Activated CD8-positive, alpha-beta memory T cell treated with anti-CD3 and anti-CD28 coated beads, Interleukin-2, amount 50 U/mL, for 48 hours (primary cell): ENCODE measurements at places on chromosomes 1 and 21.

GRCh38 chr1:150012611-150013010 lies 2.1 kb upstream of the OTUD7B start:
- no peak for DNase-seq

DNA sequence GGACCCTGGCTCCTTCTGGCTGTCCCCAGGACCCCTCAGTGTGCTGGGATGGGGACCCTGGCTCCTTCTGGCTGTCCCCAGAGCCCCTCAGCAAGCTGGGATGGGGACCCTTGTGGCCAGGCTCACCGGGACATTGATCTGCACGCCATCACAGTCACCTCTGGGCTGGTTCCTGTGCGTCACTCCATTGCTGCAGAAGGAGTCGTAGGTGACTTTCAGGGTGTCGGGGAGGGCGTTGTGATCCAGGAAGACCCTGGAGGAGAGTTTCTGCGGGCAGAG lies 19.7 kb upstream of the PTTG1IP start:
- DNase-seq: no peak

DNA sequence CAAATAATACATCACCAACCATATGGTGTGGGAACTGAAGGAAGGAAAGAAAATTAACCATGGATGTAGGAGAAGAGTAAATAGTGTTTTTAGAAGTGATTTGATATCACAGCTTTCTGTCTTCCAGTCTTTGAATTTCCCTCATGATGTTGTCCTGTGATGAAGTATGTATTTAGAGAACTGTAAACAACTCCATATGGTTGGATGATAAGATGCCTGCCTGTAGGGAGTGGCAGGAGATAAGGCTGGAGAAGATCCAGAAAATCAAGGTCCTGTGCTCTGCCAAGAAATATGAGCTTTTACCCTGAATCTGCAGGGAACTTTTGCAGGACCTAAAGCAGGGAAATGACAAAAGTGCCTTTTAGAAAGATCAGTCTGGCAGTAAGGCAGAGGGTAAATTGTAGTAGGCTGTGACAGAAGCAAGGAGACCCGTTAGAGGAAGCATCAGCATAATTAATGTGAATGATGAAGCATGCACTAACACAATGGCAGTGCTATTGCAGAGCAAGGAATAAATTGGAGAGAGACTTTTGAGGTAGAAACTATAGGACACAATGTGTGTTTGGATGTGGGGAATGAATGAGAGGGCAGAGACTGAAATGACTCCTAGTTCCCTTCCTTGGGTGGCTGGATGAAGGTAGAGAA lies 21.9 kb downstream of the CEPT1 start:
- DNase-seq: no peak

GRCh38 chr21:36563341-36563926 lies 83.5 kb upstream of the CLDN14 start:
- no peak for DNase-seq

GRCh38 chr1:31199236-31199790 lies 40.4 kb downstream of the NKAIN1 start:
- no peak for DNase-seq

DNA sequence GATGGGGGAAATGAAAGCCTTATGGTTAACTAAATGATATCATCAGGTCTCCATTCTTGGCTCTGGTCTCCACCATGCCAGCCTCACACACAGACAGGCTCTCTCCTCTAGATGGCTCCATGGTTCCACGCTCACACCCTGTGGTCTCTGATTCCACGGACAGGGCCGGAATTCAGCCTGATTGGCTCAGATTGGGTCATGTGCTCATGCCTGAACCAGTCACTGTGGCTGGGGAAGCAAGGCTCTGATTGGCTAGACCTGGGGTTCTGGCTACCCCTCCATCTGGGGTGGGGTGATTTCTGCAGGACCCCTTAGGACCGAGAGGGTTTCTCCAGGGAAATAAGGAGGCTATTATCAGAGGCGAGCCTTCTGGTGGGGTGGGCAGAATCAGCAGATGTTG lies 277.0 kb downstream of the PTPRU start:
- DNase-seq: no peak
